HCT116 (cell line): ENCODE measurements at places on chromosomes 1 and 21.
A peak's percentile ranks its signal among the peaks of the same experiment; 100 is the strongest.

- no peak for DNase-seq
Observed at GRCh38 chr1:74693473-74693872, 19.9 kb upstream of the ERICH3 start.

DNA sequence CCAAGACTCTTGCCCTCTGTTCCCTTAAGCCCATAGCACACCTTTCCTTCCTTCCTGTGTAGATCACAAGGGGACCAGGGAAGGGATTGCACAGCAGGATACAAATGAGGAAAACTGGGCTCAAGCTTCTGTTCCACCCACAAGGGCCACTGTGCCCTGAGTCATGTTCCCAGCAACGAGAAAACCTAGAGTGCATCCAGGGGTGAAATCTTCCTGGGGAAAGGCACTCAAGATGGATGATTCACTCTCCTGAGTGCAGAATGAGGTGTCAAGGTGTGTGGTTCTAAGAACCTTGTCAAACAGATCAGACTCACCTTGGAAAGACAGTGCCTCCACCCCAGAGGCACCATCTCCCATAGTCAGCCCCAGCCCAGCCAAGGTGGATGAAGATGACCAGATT is 40.7 kb upstream of the EYA3 start:
- DNase-seq = peak; percentile 63

GRCh38 chr1:169048043-169048442 is 58.4 kb upstream of the ATP1B1 start:
- DNase-seq = no peak

GRCh38 chr1:196393742-196394141 is 214.5 kb downstream of the KCNT2 start:
- no peak for DNase-seq

DNA sequence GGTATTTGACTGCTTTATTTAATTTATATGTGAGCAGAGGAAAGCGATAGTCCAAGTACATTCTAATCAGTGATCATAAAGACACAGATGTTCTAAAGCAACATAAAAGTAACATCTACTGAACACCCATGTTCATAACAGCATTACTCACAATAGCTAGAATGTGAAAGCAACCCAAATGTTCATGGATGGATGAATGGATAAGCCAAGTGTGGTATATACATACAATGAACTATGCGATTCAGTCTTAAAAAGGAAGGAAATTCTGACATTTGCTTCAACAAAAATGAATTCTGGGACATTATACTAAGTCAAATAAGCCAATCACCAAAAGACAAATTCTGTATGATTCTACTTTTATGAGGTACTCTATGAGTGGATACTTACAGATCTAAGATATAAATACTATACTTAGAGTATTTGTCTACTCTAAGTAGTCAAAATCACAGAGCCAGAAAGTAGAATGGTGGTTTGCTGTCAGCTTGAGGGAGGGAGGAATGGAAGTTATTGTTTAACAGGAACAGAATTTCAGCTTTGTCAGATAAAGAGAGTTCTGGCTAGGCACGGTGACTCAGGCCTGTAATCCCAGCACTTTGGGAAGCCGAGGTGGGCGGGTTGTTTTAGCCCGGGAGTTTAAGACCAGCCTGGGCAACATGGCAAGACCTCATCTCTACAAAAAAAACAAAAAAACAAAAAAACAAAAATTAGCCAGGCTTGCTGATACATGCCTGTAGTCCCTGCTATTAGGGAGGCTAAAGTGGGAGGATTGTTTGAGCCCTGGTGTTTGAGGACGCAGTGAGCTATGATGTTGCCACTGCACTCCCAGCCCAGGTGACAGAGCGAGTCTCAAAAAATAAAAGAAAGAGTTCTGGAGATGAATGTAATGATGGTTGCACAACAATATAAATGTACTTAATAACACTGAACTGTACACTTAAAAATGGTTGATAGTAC is 79.7 kb upstream of the ARHGAP29 start:
- DNase-seq = no peak

GRCh38 chr1:13584876-13585611 is 1.4 kb downstream of the PDPN start:
- no peak for DNase-seq

GRCh38 chr1:59453297-59453968 is 156.5 kb downstream of the FGGY start:
- DNase-seq = no peak

DNA sequence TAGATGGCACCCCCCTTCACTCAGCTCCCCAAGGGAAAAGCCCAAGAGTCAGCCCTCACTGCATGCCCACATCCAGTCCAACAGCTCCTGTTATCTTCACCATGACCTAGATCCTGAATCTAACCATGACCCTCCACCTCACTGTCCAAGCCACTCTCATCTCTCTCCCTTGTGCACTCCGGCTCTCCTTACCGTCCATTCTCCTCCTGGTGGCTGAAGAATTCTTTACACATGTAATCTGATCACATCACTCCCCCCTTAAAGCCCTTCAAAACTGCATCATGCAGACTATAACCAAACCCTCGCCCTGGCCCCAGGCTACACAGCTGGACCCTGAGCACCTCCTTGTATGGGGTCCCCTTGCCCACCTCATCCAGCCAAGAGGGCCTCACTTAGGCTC is 14.0 kb upstream of the PAQR7 start:
- no peak for DNase-seq

DNA sequence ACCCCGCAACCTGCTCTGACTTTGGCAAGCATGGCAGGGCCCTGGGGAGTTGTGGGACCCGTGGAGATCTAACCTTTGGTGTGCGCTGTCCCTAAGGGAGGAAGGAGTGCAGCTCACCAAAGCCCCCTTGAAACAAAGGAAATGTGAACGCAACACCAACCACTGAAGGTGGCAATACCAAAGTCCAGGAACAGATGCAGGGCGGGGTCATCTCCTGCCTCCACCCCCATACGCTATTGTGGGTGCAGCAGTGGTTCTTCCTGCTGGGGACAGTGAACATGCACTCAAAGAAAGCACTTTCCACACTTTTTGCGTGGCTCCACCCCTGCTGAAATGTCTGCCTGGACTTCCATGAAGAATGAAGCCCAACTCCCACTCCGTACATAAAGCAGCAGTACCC is 93.0 kb downstream of the UBE2U start:
- DNase-seq = no peak

DNA sequence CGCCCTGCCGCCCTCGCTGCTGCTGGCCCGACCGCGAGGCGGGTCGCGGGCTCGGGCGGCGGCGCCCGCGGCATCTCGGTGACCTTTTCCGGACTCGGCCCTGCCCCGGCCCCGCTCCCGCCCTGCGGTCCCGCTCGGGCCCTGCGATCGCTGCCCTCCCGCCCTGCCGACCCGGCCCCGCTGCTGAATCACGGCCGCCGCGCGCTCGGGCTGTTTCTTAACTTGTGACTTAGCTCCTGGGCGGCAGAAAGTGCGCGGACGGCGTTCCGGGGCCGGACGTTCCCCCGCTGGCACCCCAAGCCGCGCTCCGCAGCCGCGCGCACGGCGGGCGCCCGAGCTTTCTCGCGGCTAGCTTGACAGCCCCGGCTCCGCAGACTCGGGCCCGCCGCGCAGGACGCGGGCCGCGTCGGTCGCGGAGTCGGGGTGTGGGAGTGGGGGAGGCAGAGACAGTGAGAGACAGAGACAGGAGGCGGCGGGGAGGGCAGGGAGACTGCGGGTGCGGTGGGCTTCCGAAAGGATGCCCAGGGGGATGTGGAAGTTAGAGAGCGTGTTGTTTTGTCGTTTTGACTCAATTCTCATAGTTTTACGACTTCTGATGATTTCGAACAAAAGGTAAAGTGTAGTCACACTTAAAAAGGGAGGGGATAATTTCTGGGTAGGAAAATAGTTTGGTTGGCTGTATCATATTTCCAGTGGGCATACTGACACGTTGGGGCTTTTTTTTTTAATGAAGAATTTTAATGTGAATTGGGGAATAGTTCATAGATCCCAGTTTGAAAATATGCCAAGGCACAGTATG is 49.8 kb downstream of the PRDM2 start:
- no peak for DNase-seq

DNA sequence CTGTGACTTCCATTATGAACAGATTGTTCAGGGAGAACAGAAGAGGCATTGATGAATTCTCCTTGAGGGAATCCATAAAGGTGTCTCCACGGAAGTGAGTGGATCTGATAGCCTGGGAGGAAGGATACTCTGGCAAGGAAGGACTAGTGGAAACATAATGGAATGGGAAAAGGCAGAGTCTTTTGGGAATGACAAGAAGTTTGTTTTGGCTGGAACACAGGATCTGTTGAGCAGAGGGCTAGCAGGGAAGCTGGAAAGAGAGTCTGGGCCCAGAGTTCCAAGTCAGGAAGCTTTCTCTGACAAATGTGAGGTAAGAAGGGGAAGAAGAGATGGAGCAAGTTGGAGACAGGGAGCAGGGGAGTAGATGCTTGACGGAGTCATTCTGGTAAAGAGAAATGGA is 8.1 kb downstream of the ADAMTS5 start:
- no peak for DNase-seq

GRCh38 chr1:213829780-213830179 is 158.0 kb upstream of the PROX1 start:
- no peak for DNase-seq

DNA sequence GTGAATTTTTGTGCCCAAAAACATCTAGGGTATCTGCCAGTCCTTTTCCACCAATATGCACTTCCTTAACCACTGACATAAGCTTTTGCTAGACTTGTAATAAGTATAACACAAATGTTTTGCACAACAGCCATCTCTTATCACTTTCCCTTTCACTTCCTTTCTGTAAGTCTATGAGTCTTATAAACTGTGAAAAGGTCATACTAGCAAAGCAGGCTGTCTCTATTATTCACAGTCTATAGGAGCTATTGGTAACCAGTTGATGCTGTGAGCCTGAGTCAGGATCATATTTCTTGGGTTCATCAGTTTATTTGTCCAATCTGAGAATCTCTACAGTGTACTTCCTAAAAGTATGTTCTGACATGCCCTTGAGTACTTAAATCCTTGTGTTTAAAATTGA is 172.6 kb downstream of the CHRM3 start:
- no peak for DNase-seq

- no peak for DNase-seq
Observed at GRCh38 chr1:165248969-165249571, 107.4 kb downstream of the LMX1A start.

DNA sequence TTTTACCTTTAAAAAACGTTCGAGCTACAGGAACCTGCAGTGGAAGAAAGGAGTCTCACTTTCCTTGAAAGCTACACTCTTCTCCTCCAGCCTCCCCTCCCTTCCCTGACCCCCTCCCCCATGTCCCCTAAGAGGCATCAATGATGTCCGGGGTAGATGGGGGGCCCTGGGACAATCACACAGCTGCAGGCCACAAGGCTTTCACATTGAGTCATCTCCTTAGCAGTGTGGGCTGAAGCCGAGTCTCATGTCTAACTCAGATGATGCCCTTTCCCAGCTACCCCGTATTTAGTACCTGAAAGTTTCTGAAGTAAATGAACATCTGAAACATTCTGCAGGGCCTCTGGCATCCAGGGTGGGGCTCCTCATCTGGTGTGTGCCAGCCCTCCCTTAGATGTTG is 6.3 kb upstream of the GPR25 start:
- no peak for DNase-seq

- DNase-seq = no peak
Observed at GRCh38 chr1:27527223-27527889, 37.4 kb upstream of the WASF2 start.

- DNase-seq = no peak
Observed at GRCh38 chr21:46168659-46169386, 13.4 kb upstream of the FTCD start.

GRCh38 chr1:47969478-47969877 is 27.7 kb downstream of the TRABD2B start:
- DNase-seq = no peak

GRCh38 chr1:154955718-154956543 is at the start of gene PBXIP1:
TSS of gene PBXIP1 (minus strand) at chr1:154956099. CDS start at chr1:154953721, 2,378 bp downstream.
- DNase-seq = peak; percentile 80

- no peak for DNase-seq
Observed at GRCh38 chr1:202076050-202076511, 46.6 kb upstream of the GPR37L1 start.

GRCh38 chr1:21322681-21323016 is 32.4 kb upstream of the ECE1 start:
- no peak for DNase-seq

GRCh38 chr1:218324226-218324580 is 20.9 kb upstream of the TGFB2 start:
- DNase-seq = no peak

- no peak for DNase-seq
Observed at GRCh38 chr1:190098756-190099155, 378.9 kb downstream of the BRINP3 start.

DNA sequence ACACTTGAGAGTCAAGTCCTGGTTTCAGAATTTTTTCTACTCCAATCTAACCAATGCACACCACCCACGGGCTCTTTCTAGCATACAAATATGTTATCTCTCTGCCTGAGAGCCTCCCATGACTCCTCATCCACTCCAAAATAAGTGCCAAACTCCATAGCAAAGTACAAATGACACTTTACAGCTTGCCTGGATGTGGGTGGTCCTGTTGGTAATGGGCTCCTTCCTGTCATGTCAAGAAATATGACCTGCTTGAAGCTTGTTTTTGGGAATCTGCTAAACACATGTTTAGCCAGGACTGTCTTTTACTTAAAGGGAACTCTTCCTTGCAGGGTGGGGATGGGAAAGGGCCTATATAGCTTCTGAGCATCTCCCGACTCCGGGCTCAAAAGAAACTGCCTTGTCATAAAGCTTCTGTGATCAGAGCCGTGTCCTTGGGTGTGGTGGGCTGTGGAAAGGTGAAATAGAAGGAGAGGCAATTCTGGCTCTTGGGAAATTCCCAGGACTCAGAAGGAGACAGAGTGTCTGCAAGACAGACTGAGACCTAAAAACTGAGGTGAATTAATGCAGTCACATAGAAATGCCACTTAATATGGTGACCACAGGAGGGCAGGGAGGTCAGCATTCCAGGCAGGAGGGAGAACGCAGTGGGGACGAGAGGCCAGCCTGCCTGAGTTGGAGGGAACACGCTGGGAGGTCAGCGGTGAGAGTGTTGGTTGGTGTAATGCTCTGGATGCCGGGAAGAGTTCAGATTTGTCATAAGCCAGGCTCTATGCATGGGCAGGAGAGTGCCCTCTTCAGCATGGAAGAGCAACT is 6.1 kb upstream of the IGFN1 start:
- peak; percentile 54 for DNase-seq

- DNase-seq = no peak
Observed at GRCh38 chr1:169460191-169460833, 25.4 kb downstream of the SLC19A2 start.

GRCh38 chr1:40532844-40533424 is 1.5 kb downstream of the ZNF684 start:
- DNase-seq = peak; percentile 50

DNA sequence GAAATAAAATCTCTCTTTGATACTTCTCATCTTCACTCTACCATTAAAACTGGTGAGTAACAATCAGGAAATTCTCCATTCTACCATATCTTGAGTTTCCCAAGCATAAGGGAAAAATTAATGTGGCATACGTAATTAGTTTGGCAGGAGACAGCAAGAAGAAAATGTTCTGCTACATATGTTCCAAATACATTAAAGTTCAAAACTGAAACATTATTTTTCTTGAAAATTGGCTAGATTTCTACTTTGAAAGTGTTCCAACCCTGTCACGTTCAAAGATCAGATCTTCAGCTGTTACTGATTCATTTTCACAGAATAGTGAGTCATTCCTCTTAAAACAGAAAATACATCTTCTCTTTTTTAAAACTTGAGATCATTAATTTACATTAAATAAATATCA is 48.5 kb downstream of the PIGK start:
- DNase-seq = no peak
